ENCODE measurements at places on chromosomes 1 and 21.

DNA sequence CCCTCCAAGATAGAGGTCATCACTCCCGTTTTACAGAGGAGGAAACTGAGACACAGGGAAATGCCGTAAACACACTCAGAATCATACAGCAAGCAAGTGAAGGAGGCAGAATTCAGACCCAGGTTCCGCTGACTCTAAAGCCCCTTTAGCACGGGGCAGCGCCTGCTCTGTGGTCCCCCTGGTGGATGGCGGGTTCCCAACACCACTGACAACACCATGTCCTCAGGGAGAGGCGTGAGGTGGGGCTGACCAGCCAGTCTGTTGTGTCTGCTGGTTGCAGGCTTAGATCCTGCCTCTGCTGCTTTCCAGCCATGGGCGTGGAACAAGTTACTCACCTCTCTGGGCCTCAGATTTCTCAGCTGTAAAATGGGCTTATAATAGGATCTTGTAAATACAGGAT, 617.3 kb downstream of the MATN1 start:
- no peak for DNase-seq

GRCh38 chr1:67427947-67428346, 2.3 kb downstream of the SERBP1 start:
- no peak for DNase-seq

- DNase-seq = no peak
These were observed 118.3 kb downstream of the NOS1AP start for GRCh38 chr1:162187687-162188276.

- DNase-seq = peak; percentile 9
These were observed 380.7 kb downstream of the SEC16B start for GRCh38 chr1:177589166-177589565.

- no peak for DNase-seq
These were observed 147.6 kb downstream of the PBX1 start for GRCh38 chr1:164706606-164706987.

- no peak for DNase-seq
These were observed 5.0 kb upstream of the KCNJ9 start for GRCh38 chr1:160076295-160076694.

GRCh38 chr1:236059011-236059410, 5.9 kb downstream of the NID1 start:
- DNase-seq = no peak

GRCh38 chr1:183370399-183371058, 47.7 kb downstream of the NMNAT2 start:
- DNase-seq = peak; percentile 86

DNA sequence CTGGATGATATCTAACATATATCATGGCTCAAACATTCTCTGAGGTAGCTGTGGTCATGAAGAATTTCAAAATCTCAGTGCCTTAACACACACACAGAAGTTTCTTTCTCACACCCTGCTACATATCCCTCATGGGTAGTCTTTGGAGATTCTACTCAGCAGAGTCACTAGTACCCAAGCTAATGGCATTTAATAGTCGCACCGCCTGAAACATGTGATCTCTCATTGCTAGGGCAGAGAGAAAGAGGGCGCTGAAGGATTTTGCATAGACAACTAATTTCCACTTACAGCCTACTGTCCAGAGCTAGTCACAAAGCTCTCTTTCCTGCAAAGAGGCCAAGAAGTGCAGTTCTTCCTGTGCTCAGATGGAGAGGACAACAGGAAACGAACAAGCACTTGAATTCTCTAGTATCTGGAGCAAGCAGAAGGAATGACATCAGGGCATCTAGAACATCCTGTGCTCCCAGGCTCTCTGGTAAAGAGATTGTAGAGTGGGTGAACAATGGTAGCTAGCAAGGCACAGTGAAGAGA, 183.4 kb upstream of the PTBP2 start:
- DNase-seq = peak; percentile 95

- DNase-seq = no peak
These were observed 135.6 kb upstream of the GJB5 start for GRCh38 chr1:34619256-34619655.

DNA sequence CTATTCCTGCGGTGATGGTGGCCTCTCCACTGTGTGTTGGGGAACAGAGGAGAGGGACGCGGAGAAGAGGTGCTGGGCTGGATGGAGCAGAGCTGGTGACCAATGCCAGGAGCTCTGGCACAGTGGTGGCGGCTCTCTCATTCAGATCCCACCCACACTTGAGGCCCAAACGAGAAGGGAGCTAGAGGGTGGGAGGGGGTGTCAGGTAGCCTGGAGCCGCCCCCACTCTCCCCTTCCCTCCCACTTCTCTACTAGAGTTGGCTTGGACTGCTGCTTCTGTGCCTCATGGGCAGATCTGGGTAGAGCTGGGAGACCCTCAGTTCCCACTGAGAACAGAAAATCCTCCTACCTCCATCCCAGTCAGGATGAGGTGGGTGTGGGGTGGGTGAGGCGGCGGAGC, 3.5 kb downstream of the TTC39A start:
- no peak for DNase-seq

DNA sequence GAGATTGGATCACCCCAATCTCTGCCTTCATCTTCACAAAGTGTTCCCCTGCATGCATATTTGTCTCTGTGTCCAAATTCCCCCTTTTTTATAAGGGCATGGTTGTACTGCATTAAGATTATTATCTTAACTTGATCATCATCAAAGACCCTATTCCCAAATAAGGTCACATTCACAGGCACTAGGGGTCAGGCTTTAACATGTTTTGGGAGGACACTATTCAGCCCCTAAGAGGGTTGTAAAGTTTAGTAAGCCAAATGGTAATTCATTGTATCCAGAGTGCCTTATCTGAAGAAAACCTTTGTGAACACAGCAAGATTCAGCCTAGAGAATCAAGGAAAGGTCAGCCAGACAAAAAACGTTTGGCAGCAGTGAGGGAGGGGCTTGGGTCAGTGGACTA, 317.6 kb upstream of the PLD5 start:
- DNase-seq = no peak

GRCh38 chr1:152654110-152654509, 9.1 kb upstream of the LCE2D start:
- no peak for DNase-seq

GRCh38 chr1:32125313-32125712, 17.5 kb downstream of the KPNA6 start:
- no peak for DNase-seq

DNA sequence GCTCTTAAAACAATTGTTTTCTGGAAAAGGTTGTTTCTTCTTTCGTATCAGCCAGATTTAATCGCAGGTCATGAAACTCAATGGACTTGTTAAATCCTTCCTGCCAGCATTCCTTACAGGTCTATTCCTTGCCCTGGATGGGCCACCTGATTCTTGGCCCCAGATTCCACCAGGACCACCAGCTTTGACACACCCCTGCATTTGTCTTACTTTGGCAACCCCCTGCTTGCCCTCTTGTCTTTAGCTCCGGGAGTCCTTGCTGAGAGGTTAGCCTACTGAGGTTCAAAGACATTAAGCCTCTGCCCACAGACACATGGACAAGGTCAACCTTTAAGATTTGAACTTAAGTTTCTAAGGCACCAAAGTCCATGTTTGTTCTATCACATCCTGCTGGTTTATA, 27.1 kb upstream of the DAB1 start:
- DNase-seq = no peak

Measured in NCI-H2029 treated with DMSO at 0.1 percent for 48 hours (cell line).